Thymus (tissue), 14 donors: ENCODE measurements at places on chromosomes 4 and X.

GRCh38 chrX:111181951-111182350 lies 86.0 kb downstream of the PAK3 start:
- DNase-seq, result no peak

- DNase-seq, result no peak
Measured at GRCh38 chr4:52625216-52625615, 33.9 kb downstream of the USP46 start.

- DNase-seq, result no peak
Measured at GRCh38 chrX:35728481-35728880, 69.7 kb upstream of the MAGEB16 start.

DNA sequence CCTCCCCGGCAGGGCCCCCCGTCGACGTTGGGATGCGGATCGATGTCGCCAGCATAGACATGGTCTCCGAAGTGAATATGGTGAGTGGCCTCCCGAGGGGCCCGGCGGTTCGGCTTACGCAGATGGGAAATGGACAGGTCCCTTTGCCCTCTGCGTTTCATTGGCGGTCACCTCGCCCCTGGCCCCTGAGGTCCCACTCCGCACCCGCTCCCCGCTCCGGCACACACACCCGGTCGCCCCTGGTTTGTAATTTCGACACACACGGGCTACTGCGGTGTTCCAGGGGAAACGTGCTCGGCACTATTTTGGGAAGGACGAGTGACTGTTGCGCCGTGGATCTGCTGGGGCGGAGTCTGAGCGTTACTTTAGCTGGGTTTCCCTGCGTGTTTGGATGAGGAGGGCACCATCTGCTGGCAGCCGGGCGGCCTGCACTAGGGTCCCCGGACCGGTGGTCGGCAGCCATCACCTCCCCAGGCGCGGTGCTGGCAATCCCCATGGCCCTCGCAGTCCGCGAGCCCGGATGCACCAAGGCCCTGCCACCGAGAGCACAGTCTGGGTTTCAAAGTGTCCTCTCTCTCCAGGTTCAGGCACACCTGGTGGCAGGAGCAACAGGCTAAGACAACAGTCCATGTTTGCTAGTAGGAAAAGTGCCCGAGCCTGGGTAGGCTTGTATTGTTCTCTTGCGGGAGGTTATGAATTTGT lies 1.2 kb downstream of the GABRB1 start:
- DNase-seq, result no peak

DNA sequence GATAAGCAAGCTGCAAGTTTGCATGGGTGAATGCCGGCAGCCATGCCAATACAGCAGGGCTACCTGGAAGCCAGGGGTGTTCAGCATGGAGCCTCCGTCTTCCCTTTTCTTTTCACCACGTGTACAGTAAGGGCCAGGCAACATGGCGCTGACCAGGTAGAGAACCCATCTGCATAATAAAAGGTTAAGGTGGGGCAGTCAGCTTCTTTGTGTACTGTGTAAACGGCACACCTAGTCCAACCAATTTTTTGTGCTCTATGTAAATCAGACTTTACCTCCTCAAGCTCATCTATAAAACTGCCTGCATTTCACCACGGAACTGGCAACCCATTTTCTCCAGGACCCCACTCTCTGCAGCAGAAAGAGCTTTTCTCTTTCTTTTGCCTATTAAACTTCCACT lies 286.8 kb upstream of the VCX3A start:
- no peak for DNase-seq

- no peak for DNase-seq
Measured at GRCh38 chrX:24874604-24875247, 141.0 kb downstream of the ARX start.

GRCh38 chrX:115232933-115233496 lies 881 bp downstream of the LRCH2 start:
- no peak for DNase-seq

DNA sequence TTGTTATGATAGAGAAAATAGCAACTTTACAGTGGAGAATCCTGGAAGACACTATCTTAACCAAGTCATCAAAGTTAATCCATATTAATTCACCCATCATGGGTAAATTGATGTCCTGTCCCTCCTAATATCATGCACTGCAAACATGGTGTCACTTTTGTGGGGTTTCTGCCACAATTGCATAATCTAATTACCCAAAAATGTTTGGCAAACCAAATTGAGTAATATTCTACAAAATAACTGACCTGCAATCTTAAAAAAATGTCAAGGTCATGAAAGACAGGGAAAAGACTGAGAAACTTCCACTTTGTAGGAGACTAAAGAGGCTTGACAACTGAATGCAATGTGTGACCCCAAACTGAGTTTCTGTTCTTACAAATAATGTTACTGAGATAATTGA lies 37.1 kb upstream of the PLAC8 start:
- DNase-seq, result no peak

DNA sequence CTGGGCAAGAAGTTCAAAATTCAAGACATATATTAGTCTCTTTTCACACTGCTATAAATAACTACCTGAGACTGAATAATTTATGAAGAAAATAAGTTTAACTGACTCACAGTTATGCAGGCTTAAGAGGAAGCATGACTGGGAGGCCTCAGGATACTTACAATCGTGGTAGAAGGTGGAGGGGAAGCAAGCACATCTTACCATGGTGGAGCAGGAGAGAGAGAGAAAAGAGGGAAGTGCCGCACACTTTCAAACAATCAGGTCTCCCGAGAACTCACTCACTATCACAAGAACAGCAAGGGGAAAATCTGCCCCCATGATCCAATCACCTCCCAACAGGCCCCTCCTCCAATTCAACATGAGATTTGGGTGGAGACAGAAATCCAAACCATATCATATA lies 273.3 kb upstream of the RASGEF1B start:
- no peak for DNase-seq
